ENCODE measurements at places on chromosomes 3 and 15.

- DNase-seq = no peak
Observed at GRCh38 chr3:42349765-42350594, 60.4 kb downstream of the LYZL4 start.

DNA sequence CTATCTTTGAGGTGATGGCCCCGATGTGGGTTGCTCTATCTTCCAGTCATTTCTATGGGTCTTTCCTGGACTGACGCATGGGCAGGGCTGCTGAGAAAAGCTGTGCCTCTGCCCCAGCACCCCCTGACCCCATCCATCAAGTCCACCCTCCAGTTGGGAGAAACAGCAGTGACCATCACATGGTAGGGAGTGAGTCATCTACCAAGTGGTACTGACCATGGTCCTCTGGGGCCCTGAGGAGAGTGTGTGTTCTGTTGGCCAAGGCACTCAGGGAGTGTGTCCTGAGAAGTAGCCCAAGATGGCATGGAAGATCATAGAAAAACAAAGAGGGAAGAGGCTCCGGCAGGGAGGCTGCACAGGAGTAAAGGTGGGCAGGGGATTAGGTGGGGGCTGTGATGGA, 1.6 kb upstream of the DNAH1 start:
- no peak for DNase-seq

- DNase-seq = no peak
Observed at GRCh38 chr3:149442851-149443544, 31.5 kb upstream of the TM4SF4 start.

- DNase-seq = no peak
Observed at GRCh38 chr3:150868282-150868681, 37.0 kb downstream of the MINDY4B start.

DNA sequence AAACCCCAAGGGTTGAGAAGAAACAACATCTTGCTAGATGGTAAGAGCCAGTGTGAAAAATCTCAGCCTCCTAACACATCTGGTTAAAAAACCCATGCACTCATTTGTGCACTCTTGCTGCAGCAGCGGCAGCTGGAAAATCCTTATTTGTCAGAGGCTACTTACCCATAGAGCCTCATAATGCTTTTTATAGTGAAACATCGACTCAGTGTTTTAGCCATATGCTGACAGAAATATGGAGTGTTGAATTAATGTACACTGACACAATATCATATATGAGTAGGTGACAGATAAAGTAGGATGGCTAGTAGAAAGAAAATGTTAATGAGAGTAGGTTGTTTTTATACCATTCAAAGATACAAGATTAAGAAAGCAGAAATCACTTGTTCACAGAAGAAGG, 13.0 kb downstream of the SLC9A9 start:
- no peak for DNase-seq

DNA sequence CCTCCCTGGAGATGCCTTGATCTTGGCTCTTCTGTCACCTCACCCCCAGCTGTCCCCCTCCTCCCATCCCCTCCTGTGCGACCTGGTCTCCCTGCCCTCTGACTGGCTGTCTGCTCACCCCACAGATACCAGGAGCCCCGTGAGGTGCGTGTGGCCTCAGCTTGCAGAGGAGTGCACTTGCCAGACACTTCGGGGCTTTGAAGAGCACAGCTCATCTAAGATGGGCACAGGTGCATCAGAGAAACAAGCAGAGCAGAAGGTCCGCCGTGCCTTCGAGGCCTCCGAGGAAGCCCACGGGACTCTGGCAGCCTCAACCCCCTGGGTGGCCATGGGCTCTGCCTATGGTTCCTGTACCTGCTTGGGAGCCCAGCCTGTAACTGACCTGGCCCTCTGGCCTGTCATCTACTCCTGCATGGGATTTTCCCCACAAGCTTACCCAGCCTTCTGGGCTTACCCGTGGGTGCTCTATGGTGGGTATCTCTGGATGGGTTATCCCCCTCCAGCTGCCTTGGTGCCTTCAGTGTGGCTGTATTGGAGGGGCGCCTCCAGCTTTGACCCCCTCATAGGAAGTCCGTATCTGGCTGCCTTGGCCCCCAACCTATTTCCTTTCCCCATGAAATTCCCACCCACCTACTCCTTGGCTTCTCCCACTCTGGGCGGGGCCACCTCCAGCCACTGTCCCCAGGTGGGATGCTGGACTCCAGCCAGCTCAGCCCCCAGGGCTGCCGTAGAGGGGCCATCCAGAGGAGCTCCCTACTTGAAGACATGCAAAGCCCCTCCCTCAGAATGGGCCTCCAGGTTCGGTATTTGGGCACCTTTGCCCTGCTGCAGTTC, 3.8 kb downstream of the PRR23E start:
- DNase-seq = no peak

- no peak for DNase-seq
Observed at GRCh38 chr3:134079111-134079547, 49.4 kb upstream of the SLCO2A1 start.

DNA sequence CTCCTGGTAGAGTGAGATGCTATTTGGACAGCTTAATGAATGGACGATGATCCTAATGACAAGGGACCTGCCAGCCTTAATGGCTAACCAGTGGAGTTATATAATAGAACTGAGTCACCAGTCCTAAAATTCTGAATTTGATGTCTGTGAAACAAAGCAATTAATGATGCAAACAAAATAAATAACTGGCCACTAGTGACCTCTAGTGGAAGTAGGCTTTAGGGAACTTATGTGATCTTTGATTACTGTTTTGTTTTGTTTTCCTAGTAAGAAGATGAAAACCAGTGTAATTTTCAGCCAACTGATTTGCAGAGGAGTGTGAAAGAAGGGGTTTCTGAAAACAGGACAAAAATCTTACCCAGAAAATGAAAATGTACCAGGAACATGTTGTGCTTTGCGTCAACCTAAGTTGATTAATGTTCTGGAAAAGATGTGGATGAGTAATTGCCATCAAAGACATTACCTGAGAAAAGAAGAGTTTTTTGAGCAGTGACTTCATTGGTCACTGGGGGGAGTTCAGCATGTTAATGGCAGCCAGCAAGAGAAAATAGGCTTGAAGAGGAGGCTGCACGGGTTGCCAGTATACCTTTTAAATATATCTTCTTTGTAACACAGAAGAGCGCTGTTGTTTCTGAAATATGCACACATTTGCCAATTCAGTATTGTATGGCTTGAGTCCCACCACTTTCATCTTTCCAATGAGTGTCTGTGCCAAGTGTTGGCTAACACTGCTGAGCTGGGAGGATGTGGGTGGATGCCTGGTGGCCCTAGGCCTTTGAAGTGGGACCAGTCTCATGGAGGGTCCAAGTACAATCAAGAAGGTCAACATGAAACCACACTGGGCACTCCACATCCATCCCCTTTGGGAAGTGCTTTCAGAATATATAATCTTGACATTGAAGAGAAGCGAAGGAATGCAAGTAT, 9.3 kb downstream of the VEPH1 start:
- peak; percentile 42 for DNase-seq

GRCh38 chr15:74470631-74471395, 9.9 kb upstream of the UBL7 start:
- no peak for DNase-seq

DNA sequence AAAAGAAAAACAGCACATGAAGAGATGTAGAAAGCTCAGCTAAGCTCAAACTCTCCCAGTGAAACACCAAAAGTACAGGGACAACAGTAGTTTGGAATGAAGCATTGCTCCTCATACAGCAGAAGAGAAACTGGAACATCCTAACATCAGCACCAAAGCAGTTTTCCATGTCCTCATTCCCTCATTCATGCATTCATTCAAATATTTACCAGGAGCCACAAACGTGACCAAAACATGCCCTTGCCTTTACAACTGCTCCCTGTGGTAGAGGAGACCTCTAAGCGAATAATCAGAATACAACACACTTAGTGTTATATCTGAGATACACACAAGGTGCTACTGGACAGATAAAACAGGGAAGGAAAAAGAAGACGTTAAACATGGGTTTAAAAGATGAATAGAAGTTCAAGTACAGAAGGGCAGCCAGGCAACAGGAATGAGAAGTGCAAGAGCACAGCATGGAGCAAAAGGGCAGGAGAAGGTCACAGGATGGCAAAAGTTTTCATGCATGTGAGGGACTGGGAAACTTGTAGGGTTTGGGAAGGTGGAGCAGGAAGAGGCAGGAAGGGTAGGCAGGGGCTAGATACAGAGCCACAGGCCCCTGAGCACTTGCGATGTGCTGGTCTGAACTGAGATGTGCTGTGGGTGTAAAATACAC, 58.5 kb upstream of the LMCD1 start:
- no peak for DNase-seq

- DNase-seq = no peak
Observed at GRCh38 chr15:35736150-35736549, 190.2 kb upstream of the DPH6 start.
